ENCODE measurements at places on chromosomes 13 and 19.

DNA sequence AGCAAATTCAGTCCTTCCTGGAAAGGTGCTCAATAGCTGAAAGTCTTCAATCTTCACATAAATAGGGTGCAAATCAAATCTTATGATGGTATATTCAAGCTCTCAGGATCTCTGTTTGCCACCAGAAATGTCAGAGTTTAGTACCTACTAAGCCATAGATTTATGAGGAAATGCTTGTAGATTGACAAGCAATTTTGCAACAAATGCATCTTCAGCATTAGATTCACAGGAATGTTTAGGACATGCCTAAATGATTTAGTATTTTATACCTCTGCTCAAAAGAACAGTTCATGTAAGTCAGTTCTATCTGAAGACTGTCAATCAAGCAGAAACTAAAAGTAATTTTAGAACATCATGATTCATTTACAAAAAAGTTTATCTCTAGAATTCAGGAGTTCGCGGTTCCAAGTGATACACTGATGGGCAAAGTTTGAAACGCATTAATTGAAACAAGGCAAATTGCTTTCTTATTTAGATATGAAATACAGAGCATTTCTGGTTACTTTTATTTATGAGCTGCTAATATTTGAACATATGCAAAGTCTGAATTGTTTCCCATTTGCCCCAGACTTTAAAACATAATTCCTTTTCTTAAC is 65.7 kb downstream of the DACH1 start:
- DNase-seq: no peak

DNA sequence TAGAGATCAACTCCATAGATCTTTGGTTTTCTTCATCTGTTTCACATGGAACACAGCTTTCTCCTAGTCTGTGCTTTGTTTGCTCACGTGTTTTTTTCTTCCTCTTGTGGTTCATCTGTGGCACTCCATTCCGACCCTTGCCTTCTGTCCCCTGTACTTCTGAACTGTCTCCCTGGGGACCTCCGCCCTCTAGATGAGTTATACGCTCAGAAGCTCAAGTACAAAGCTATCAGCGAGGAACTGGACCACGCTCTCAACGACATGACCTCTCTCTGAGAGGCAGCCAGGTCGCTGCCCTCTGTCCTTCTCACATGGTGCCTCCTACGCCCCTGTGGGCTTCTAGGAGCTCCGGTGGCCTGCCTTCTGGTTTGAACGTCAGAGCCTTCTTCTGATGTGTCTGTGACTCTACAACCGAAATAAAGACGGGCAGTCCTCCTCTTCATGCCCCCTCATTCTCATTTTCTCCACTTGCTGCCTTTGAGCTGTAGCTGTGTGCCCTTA is 16.6 kb upstream of the RAB8A start:
- no peak for DNase-seq

- DNase-seq: peak; percentile 50
Measured at GRCh38 chr19:30719189-30719998, 347.2 kb downstream of the ZNF536 start.

DNA sequence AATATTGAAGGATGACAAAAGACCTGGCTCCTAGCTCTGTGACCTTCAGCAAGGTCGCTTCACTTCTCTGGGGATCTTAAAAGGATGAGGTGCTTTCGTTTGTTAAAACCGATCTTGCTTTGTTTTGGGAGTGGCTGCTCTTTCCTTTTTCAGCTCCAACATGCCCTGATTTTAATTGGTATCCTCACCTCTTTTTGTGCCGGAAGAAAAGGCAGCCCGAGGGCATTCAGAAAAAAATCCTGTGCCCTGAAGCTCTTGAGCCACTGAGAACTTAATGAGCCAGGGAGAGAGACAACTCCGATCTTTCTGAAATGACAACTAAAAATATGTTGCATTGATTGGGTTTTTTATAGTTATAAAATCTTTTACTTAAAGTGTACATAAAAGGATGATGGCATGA is 19.4 kb downstream of the CLDN10 start:
- DNase-seq: no peak

DNA sequence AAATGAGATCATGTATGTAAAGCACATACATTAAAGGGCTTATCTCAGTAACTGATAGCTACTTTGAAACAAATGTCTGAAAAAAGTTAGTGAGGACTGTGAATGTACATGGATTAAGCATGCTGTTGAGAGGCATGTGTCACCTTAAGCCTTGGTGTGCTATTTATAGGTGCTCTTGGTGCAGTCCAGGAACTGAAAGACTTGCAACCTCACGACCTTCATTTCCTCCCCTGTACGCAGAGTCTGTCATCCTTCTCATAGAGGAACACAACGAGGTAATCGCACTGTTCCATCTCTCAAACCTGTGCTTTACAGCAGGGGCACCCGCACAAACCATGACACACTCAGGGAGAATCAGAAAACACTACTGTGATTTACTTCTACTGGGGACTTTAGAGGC is 65.6 kb downstream of the UFM1 start:
- DNase-seq: peak; percentile 50

DNA sequence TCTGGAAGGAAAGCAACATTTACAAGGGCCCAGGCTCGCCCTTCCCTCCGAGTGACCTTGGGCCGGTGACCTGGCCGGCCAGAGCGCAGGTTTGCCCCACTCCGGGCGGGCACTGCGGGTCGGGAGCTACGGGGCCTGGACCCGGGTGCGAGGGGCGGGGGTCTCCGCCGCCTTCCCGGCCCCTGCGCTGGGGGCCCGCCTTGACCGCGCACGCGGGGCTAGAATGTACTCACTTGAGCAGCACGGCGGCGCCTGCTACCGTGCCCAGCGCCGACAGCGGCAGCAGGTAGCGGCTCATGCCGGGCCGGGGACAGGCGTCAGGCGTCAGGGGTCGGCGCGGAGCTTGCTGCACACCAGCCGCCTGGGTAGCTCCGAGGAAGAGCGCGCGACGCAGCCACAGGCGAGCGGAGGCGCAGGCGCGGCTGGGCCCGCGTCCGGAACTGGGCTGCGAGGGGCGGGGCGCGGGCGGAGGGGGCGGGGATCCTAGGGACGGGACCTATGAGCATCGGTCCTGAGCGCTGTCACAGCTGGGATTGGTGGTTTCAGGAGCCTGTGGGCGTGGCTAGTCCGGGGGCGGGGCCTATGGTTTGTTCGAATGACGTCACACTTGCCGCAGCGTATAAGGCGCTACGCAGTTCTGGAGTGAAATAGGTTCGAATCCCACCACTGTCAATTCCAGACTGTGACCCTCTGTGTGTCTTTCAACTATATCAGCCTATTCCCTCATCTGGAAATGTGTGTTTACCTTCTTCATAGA is at the start of gene RDH13:
Gene RDH13 (minus strand): TSS at position 414 of the 757 bp plus-strand sequence. CDS start 116 bp downstream, at position 298.
- peak; percentile 98 for DNase-seq

- peak; percentile 79 for DNase-seq
Measured at GRCh38 chr13:110644892-110645521, 29.7 kb downstream of the NAXD start.

GRCh38 chr19:30621326-30621920 is 249.2 kb downstream of the ZNF536 start:
- DNase-seq: no peak

GRCh38 chr13:36082396-36082795 is 48.8 kb downstream of the DCLK1 start:
- DNase-seq: no peak
